ENCODE measurements at places on chromosomes 11 and 22.

DNA sequence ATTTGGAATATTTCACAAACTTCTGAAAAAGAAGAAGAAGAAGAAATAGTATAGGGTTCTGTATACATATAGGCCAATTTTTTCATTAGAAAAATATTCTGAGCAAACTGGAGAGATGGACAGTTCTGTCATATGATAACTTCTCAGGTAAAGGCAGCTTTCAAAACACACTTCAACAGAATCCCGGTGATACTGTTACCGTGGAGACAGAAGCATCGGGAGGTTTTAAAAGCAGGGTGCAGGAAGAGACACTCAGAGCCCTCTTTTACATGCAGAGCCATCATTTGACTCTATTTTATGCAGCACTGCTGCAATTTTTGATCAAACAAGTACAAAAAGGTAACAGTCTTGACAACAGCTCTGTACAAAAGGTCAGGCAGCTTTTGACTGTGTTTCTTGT lies 1785.4 kb downstream of the LRRC4C start:
- DNase-seq, result no peak

DNA sequence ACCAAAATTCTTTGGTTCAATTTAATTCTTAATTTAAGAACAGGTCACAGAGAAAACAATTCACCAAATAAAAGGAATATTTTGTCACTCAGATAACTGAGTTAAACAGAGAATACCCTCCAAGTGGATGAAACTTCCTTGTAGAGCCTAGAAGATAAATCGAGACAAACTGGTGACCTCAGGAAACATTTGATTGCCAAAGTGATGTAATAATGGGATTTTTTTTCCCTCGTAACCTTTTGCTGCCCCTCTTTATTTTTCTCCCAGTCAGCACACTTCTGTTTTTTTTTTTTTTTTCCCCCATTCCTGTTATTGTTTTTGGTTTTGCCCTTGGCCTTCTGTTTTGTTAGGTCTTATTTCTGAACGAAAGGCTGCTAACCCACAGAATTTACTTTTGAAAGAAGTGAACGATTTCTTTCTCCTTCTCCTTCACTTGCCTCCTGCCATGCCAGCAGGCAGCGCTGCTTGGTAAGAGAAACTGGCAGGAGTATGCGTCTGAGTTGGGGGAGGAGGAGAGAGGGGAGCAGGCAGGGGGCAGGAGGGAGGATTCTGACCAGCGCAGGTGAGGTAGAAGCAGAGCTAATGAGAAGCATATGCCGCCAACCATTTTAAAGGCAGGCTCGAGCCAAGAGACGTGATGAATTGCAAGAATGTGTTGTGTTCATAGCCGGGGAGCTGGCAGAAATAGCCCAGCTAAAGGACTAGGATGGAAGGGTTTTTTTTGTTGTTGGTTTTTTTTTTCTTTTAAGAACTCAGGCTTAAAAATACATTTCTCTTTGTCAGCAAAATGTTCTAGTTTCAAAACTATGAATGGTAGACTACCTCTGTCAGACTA lies 121.9 kb upstream of the MTMR2 start:
- DNase-seq, result no peak

DNA sequence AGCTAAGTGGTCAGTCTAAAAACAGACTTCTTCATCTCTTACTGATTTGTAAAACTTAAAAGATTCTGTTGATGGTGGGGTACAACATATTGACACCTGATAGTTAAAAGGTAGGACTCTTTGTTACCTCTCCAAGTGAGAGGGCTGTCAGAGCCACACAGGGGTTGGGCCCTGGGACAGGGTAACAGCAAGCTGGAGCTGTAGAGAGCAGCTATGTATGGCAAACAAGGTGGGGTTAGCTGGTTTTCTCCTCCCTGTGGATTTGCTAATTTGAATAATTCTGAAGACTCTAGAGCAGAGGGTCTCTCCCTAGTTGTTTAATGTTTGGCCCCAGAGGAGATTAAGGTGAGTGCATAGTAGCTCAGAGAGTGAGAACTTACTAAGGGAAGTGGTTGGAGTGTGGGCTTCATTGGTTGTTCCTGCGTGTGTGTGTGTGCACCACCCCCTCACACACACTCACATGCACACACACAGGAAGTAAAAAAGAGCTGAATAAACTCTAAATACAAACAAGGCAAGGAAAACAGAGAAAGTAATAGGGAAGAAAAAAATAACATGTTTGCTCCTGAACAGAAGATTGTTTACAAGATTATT lies 9.2 kb upstream of the GAS2 start:
- no peak for DNase-seq

DNA sequence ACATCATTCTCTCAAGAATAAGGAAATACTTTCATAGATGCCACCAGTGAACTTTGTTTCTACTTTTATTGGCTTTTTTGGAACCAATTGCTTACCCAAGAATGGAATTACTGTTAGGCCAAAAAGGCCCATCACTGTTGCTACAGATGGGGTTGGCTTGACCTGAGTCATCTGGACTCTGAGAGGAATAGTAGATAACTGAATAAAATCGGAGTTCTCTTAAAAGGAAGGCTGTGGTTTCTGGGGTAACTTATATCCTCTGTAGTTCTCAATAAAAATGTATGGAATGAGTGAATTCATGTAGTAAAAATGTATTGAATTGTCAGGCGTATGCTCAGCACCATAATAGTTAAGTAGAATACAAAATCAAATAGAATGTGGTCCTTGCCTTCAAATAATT lies 56.6 kb downstream of the ARHGEF12 start:
- DNase-seq, result no peak

GRCh38 chr22:31218565-31219262 lies 6.6 kb downstream of the LIMK2 start:
- DNase-seq, result no peak

GRCh38 chr11:132337819-132338416 lies 967.5 kb downstream of the NTM start:
- DNase-seq, result no peak
